Peyer's patch (tissue), 4 donors: ENCODE measurements at places on chromosomes 13 and 19. TPM values are rescaled to one million over a fixed set of nuclear protein-coding genes. Genes with fewer than 3 reads are reported as not detected.

GRCh38 chr13:111090169-111090568, 24.9 kb upstream of the ARHGEF7 start:
- no peak for DNase-seq
- no peak overlapping the region for H3K27ac ChIP-seq
- H3K4me3 ChIP-seq, result no peak overlapping the region
- no peaks in the 10 kb centered on the region for H3K27me3 ChIP-seq

DNA sequence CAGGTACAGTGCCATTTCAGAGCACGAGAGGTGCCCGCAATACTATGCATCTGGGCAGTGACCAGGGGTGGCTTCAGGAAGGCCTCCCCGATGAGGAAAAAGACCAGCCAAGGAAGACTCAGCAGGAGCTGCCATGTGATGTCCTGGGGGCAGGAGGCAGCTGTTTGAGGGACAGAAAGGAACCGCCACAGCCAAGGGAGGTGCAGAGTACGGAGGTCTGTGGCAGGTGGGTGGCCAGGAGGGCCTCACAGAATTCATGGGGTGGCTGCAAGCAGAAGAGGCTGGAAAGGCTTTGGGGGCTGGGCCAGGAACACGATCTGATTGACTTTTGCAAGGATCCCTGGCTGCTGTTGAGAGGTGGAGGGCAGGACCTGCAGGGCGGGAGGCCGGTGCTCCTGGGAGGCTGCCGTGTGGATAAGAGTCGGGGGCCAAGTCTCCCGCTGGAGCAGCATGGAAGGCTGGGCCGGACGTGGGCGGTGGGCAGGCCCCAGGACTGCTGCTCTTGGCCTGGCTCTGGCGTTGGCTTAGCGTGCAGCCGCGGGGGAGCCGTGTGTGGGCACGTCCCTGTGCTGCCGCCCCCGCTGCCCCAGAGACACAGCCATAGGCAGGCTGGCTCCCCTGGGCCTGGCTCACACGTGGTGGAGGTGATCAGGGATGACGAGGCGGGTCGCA, 29.1 kb downstream of the CEBPA start:
- H3K4me3 ChIP-seq, result no peak overlapping the region
- H3K36me3 ChIP-seq, result no peaks in the 10 kb centered on the region
- H3K27ac ChIP-seq, result peak overlapping the region; percentile 76
- no peak for DNase-seq
- H3K4me1 ChIP-seq, result peaks cover 19% of the 10 kb centered on the region

GRCh38 chr19:18723871-18724377, 40.4 kb downstream of the CRTC1 start:
- H3K27ac ChIP-seq, result no peak overlapping the region
- H3K4me3 ChIP-seq, result no peak overlapping the region
- DNase-seq, result no peak
- H3K36me3 ChIP-seq, result no peaks in the 10 kb centered on the region
- H3K27me3 ChIP-seq, result no peaks in the 10 kb centered on the region

DNA sequence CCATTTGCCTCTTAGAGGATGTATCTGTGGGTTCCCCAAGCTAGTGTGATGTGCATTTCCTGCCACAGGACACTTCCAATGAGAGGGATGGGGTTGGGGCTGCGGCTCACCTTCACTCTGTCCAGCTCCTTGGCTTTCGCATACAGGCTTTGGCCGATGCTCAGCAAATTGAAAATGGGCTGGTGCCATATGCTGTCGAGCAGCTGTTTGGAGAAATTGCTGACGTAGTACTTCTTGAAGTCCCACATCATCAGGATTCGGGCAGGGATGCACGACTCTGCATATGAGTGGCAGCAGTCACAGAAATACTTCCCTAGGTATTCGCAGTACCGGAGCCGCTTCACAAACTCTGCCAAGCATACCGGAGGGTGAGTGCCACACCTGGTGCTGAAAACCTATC, 37.0 kb downstream of the RUBCNL start:
- no peaks in the 10 kb centered on the region for H3K27me3 ChIP-seq
- no peaks in the 10 kb centered on the region for H3K4me1 ChIP-seq
- no peak overlapping the region for H3K27ac ChIP-seq
- no peak for DNase-seq
- no peaks in the 10 kb centered on the region for H3K36me3 ChIP-seq

DNA sequence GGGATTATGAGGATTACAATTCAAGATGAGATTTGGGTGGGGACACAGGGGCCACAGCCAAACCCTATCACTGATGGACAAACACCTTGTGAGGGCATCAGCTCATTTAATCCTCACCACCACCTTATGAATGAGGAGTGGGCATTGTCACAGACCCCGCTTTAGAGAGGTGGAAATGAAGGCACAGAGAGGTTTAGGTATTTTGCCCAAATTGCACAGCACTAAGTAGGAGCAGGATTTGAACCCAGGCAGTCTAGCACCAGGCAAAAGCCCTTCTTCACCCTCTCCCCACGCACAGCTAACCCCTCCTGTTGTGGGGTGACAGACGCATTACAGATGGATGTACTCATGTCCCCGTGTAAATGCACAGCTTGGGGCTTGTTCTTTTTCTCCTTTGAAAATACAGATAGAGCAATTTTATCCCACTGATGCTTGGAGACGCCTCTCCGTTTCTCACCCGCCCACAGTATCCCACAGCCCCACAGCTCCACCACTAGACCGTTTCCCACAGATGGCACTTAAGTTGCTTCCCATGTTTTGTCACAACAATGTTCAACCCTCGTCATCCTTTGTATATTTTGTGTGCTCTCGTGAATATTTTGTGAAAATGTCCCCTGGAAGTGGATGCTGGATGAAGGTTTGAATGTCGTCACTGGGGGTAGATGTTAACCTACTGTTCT, 48.2 kb downstream of the ANKRD10 start:
- H3K27ac ChIP-seq, result no peak overlapping the region
- no peaks in the 10 kb centered on the region for H3K27me3 ChIP-seq
- DNase-seq, result no peak

DNA sequence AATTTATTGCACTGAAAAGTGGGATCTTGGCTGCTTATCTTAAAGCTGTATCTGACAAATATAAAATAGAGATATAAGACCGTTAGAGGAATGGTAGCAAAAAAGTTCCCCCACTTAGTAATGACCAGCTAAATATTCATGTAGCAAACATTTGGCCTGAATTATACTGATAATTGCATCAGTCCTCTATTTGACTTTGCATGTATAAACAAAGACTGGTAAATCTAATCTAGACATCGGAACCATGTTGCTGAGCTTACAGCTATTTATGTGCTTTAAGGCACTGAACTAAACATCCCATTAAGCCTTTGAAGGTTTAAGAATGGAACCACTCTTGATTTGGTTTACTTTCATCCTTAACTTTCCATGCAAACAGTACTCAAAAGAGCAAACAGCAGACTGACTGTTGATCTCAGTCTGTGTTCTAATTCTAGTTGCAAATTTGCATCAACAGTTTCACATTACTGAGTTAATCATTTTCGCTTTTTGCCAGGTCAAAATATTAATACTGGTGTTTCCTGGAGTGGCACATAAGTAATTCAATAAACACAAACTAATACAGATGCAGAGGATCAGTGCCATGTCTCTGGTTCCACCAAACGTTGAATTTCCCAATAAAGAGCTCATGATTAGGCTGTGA, 203.5 kb upstream of the HTR2A start:
- no peaks in the 10 kb centered on the region for H3K4me1 ChIP-seq
- no peak for DNase-seq
- H3K4me3 ChIP-seq, result no peak overlapping the region
- no peaks in the 10 kb centered on the region for H3K36me3 ChIP-seq

GRCh38 chr19:44512326-44513298, 12.3 kb upstream of the ZNF180 start:
- H3K36me3 ChIP-seq, result peaks cover 7% of the 10 kb centered on the region
- no peak overlapping the region for H3K4me3 ChIP-seq
- no peaks in the 10 kb centered on the region for H3K27me3 ChIP-seq
- DNase-seq, result peak; percentile 65

GRCh38 chr13:73421310-73421912, 362.6 kb downstream of the KLF5 start:
- no peaks in the 10 kb centered on the region for H3K36me3 ChIP-seq
- DNase-seq, result peak; percentile 81
- no peaks in the 10 kb centered on the region for H3K4me1 ChIP-seq
- no peaks in the 10 kb centered on the region for H3K27me3 ChIP-seq
- H3K27ac ChIP-seq, result no peak overlapping the region

DNA sequence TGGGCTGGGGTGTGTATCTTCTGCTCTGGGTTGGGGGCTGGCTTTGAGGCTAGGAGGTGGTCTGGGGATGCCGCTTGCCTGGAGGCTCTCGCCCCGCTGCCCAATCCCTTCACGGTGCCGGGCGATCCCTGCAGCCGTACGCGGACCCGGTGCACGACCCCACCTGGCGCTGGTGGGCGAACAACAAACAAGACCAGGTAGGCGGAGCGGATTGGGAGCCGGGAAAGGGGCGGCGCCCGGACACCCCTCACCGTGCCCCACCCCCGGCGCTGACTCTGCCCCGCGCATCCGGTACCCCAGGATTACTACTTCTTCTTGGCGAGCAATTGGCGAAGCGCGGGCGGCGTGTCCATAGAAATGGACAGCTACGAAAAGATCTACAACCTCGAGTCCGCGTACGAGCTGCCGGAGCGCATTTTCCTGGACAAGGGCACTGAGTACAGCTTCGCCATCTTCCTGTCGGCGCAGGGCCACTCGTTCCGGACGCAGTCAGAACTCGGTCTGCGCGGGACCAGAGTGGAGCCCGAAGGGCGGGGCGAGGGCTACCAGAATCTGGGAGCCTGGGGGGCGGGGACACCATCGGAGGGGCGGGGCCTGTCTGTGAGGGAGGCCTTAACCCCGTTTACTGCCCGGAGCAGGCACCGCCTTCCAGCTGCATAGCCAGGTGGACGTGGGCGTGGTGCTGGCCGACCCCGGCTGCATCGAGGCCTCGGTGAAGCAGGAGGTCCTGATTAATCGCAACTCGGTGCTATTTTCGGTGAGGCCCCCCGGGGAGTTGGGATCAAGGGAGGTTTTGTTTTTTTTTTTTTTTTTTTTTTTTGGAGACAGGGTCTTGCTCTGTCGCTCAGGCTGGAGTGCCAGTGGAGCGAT, 12.1 kb upstream of the PSMD8 start:
- peak overlapping the region; percentile 64 for H3K4me3 ChIP-seq
- no peak overlapping the region for H3K27ac ChIP-seq
- peaks cover 8% of the 10 kb centered on the region for H3K4me1 ChIP-seq
- no peaks in the 10 kb centered on the region for H3K36me3 ChIP-seq
- DNase-seq, result peak; percentile 94
- no peaks in the 10 kb centered on the region for H3K27me3 ChIP-seq

- no peak for DNase-seq
- H3K4me1 ChIP-seq, result no peaks in the 10 kb centered on the region
- H3K27ac ChIP-seq, result no peak overlapping the region
- no peak overlapping the region for H3K4me3 ChIP-seq
- no peaks in the 10 kb centered on the region for H3K36me3 ChIP-seq
Measured at GRCh38 chr19:13139633-13140311, 10.4 kb downstream of the STX10 start.

- H3K36me3 ChIP-seq, result no peaks in the 10 kb centered on the region
- H3K4me3 ChIP-seq, result no peak overlapping the region
- DNase-seq, result no peak
- H3K27me3 ChIP-seq, result no peaks in the 10 kb centered on the region
- no peaks in the 10 kb centered on the region for H3K4me1 ChIP-seq
- no peak overlapping the region for H3K27ac ChIP-seq
Measured at GRCh38 chr19:58510084-58510862, 1.5 kb downstream of the SLC27A5 start.

- no peaks in the 10 kb centered on the region for H3K27me3 ChIP-seq
- DNase-seq, result no peak
- H3K4me3 ChIP-seq, result no peak overlapping the region
- H3K27ac ChIP-seq, result peak overlapping the region; percentile 40
- H3K36me3 ChIP-seq, result no peaks in the 10 kb centered on the region
Measured at GRCh38 chr13:30802501-30802900, 67.2 kb downstream of the ALOX5AP start.

GRCh38 chr13:48236528-48237353, 3.7 kb downstream of the ITM2B start:
- no peak for DNase-seq
- no peaks in the 10 kb centered on the region for H3K27me3 ChIP-seq
- peaks cover 21% of the 10 kb centered on the region for H3K36me3 ChIP-seq
- H3K27ac ChIP-seq, result no peak overlapping the region
- no peak overlapping the region for H3K4me3 ChIP-seq
- no peaks in the 10 kb centered on the region for H3K4me1 ChIP-seq

DNA sequence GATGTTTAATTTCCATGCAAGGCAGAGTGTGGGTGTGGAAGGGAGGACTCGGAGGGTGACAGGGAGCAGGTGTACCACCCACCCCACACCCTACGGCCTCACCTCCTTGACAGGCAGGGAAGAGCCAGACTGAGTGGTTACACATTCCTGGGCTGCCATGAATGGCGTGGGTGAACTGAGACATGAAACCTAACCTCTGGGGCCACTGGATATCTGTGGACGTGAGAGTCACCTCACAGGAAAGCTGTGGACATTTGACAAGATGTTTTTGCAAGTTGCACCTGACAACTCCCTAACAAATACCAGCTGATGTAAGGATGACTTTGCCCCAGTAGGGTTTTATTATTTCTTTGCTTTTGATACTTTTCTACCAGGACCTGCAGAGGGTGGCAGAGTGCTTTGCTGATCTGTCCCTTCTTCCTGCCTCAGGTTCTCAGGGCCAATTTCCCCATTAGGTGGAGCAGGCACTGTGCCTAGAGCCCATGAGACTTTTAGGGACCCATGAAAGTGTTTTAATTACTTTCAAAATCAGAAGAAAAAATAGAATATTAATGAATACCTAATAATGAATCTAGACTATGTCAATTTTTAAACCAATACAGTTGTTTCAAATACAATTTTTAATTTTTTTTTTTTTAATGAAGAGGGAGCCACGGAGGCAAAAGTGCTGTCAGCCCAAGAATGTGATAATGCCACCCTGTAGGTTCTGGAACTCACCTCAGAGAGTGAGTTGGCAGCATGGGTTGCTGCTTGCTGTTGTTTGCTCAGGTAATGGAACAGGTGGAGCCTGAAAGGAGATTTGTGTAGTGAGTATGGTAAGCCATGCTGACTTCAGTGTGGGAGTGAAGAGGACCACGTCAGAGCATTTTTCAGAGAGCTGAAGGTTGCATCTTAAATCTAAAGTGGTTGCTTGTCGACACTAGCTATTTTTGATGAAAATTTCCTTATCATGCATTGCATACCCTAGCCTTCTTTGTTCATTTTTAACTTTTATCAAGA, 58.0 kb upstream of the CYSLTR2 start:
- H3K4me3 ChIP-seq, result no peak overlapping the region
- DNase-seq, result no peak
- H3K36me3 ChIP-seq, result no peaks in the 10 kb centered on the region
- no peaks in the 10 kb centered on the region for H3K4me1 ChIP-seq

The R3HDM4 gene
- total RNA-seq, result 29.2 TPM

The ERICH4 gene
- total RNA-seq, result 49.0 TPM

The GPR4 gene
- 0.94 TPM for total RNA-seq

The NMRK2 gene
- not detected for total RNA-seq

The AMH gene
- 4.7 TPM for total RNA-seq

The TRAPPC2B gene
- total RNA-seq, result 4.0 TPM

The KLK2 gene
- total RNA-seq, result not detected

The CD37 gene
- 78.0 TPM for total RNA-seq

The ICAM4 gene
- not detected for total RNA-seq

The ZNF470 gene
- 3.2 TPM for total RNA-seq
